ENCODE measurements at places on chromosomes 6 and 20.

DNA sequence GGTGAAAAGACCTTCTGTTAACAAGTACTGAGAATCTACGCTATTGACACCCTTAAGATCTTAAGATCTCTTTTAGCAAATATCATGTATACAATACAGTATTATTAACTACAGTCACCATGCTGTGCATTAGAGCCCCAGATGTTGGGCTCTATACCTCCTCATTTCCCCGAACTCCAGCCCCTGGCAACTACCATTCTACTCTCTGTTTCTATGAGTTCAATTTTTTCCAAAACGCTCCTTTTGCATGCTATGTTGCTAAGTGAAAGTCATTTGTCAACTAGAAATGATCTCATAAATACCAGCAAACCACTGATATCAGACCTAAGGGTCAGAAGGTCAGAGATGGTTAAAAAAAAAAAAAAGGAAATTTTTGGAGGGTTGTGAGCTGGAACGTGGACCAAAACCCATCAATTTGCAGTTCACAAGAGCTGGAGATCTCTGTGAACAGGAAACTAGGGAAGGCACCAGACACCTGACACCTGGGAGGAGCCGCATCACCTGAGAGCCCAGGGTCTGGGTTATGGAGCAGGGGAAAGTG is 122.0 kb upstream of the KCNK16 start:
- no peak for DNase-seq

DNA sequence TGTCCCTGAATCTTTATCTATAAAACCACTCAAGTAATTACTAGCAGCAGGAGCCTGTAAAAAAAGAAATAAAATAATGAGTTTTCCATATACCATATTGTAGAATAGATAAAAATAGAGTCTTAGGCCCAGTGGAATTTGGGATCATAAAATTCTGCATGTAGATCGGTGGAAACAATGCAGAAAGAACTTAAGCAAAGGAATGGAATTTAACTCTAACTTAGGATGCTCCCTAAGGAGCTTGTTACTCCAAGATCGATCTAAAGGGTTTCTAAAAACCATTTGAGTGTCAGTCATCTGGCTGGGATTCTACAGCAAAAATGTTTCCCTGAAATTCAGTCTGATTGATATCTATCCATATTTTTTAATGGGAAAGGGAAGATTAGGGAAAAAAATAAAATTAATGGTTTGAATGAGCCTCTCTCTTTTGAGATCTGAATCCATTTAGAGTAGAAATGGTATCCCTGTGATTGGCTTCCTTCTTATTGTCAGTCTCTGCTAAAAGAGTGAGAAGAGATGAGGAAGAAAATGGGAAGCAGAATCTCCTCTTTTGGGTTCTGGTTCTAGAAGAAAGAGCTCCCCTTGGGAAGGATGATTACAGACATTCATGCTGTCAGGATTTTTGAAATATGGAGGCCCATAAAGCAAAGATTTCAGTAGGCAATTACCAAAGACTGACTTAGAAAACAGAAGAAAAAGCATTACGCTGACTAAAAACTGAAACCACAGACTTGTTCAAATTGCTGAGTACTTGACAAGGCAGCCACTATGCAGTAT is 564.3 kb upstream of the MARCKS start:
- peak; percentile 12 for DNase-seq

- no peak for DNase-seq
Measured at GRCh38 chr20:58231683-58232082, 3.2 kb upstream of the ANKRD60 start.

GRCh38 chr6:108666656-108667260 is 106.0 kb downstream of the FOXO3 start:
- no peak for DNase-seq
